T-helper 1 cell treated with Interleukin-12 subunit alpha and Interleukin-12 subunit beta and Interleukin-4 antibody, amounts not matched to agents 30 ng/mL and 1 ng/mL, for 36 hours (primary cell): ENCODE measurements at places on chromosomes 6 and 20. TPM values are rescaled to one million over a fixed set of nuclear protein-coding genes. Genes with fewer than 3 reads are reported as not detected.

ADTRP gene
- 9.2 and 9.5 TPM in 2 replicates for total RNA-seq

SMOC2 gene
- not detected in 2 replicates for total RNA-seq

SLC32A1 gene
- total RNA-seq = not detected in 2 replicates

COL19A1 gene
- total RNA-seq = not detected in 2 replicates

GJA1 gene
- not detected in 2 replicates for total RNA-seq

JAG1 gene
- 0.12 and 0.88 TPM in 2 replicates for total RNA-seq

MLIP gene
- total RNA-seq = not detected in 2 replicates

DEFB132 gene
- total RNA-seq = not detected in 2 replicates

L3MBTL1 gene
- total RNA-seq = 6.0 and 7.4 TPM in 2 replicates

NKAIN2 gene
- total RNA-seq = not detected in 2 replicates

NANP gene
- total RNA-seq = 6.7 and 6.9 TPM in 2 replicates

STMN3 gene
- total RNA-seq = 14.3 and 15.5 TPM in 2 replicates

STX11 gene
- 26.8 and 27.5 TPM in 2 replicates for total RNA-seq

MAP1LC3A gene
- 16.7 and 17.3 TPM in 2 replicates for total RNA-seq

WFDC5 gene
- not detected in 2 replicates for total RNA-seq

CRYBG1 gene
- 15.4 and 16.9 TPM in 2 replicates for total RNA-seq

CCN6 gene
- total RNA-seq = not detected in 2 replicates

PRPH2 gene
- not detected in 2 replicates for total RNA-seq

LTB gene
- 2,430 and 2,468 TPM in 2 replicates for total RNA-seq

BPIFB3 gene
- not detected in 2 replicates for total RNA-seq

FAM162B gene
- total RNA-seq = not detected in 2 replicates

KDM1B gene
- total RNA-seq = 7.7 and 8.2 TPM in 2 replicates

GPR6 gene
- not detected in 2 replicates for total RNA-seq

SGK2 gene
- total RNA-seq = not detected in 2 replicates

ME1 gene
- total RNA-seq = 0.07 TPM in 1 of 2 replicates, not detected in the other

KCNG1 gene
- total RNA-seq = 0.10 TPM in 1 of 2 replicates, not detected in the other
